Esophagus muscularis mucosa (tissue), 4 donors: ENCODE measurements at places on chromosomes 16 and 17. TPM values are rescaled to one million over a fixed set of nuclear protein-coding genes. Genes with fewer than 3 reads are reported as not detected.
A peak's percentile ranks its signal among the peaks of the same experiment; 100 is the strongest.

GRCh38 chr17:29742210-29742513 is 119.5 kb upstream of the CORO6 start:
- H3K4me1 ChIP-seq: peaks cover 41% of the 10 kb centered on the region
- H3K27me3 ChIP-seq: no peaks in the 10 kb centered on the region
- no peaks in the 10 kb centered on the region for H3K36me3 ChIP-seq
- H3K4me3 ChIP-seq: no peak overlapping the region

DNA sequence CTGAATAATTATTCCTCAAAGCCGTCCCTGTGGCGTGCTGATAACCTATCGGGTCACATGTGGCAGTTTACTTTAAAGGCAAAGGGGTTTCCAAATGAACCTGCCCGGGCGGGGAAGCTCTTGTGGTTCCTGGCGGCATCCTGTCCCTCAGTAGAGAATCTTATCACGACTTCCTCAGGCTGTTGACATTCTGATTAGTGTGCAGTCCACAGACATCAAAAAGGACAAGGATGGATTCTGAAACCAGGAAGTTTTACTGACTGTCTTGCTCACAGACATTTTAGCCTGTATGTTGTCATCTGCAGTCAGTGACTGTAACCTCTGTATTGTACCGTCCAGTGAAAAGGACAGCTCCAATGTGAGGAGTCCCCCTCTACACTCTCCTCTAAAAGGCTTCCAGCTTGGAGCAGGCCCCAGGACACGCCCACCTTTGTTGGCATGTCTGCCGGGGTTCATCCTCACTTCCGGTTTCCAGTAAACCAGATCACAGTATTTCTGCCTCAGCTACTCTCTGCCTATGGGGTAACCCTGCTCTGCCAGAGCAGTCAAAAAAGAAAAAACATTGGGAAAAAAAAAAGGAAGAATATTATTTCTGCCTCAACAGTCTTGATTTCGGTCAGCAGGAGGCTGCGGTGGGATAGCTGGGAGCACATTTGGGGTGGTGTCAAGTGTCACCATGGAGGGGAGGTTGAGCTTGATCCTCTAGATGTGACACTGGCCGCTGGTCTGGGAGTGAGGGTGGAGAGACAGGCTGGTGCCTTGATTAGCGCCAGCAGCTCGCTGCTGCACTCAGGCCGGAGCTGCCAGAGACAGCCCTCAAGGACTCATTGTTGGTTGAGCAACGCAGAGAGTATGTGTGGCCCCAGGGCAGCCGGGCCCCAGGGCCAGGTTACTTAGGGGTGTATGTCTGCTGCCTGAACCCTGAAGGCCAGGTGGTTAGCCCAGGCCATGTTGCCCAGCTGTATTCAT is 89.0 kb upstream of the DNAH17 start:
- no peak for DNase-seq
- H3K4me1 ChIP-seq: peaks cover 21% of the 10 kb centered on the region
- no peaks in the 10 kb centered on the region for H3K36me3 ChIP-seq
- H3K4me3 ChIP-seq: no peak overlapping the region

- no peak overlapping the region for H3K27ac ChIP-seq
- H3K4me1 ChIP-seq: peaks cover 16% of the 10 kb centered on the region
- no peaks in the 10 kb centered on the region for H3K36me3 ChIP-seq
- no peak for DNase-seq
- peak overlapping the region; percentile 52 for H3K4me3 ChIP-seq
Observed at GRCh38 chr17:81959362-81960129, 1.4 kb downstream of the NOTUM start.

- no peaks in the 10 kb centered on the region for H3K27me3 ChIP-seq
- no peak overlapping the region for H3K4me3 ChIP-seq
- H3K27ac ChIP-seq: no peak overlapping the region
- peak; percentile 62 for DNase-seq
Observed at GRCh38 chr17:32913593-32913992, 14.4 kb upstream of the TMEM98 start.

DNA sequence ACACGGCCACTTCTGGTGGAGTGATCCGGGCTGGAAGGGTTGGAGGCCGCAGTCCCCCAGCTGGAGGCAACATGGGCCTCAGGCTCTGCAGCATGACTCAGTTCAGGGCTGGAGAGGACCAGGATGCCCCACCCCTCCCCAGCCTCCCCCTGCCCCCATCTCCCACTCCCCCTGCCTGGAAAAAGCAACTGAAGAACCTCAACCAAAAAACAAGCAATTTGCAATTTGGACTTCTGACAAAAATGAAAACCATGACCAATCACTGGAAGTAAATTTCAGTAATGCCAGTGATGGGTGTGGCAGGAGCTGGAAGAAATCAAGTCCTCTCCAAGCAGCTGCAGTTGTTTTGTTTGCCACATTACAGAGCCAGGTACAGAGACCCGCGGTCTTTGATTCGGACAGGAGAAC is 6.6 kb upstream of the MIF4GD start:
- H3K27ac ChIP-seq: no peak overlapping the region
- no peaks in the 10 kb centered on the region for H3K27me3 ChIP-seq
- no peak overlapping the region for H3K4me3 ChIP-seq
- peaks cover 12% of the 10 kb centered on the region for H3K4me1 ChIP-seq
- H3K36me3 ChIP-seq: peaks cover 44% of the 10 kb centered on the region
- DNase-seq: no peak

DNA sequence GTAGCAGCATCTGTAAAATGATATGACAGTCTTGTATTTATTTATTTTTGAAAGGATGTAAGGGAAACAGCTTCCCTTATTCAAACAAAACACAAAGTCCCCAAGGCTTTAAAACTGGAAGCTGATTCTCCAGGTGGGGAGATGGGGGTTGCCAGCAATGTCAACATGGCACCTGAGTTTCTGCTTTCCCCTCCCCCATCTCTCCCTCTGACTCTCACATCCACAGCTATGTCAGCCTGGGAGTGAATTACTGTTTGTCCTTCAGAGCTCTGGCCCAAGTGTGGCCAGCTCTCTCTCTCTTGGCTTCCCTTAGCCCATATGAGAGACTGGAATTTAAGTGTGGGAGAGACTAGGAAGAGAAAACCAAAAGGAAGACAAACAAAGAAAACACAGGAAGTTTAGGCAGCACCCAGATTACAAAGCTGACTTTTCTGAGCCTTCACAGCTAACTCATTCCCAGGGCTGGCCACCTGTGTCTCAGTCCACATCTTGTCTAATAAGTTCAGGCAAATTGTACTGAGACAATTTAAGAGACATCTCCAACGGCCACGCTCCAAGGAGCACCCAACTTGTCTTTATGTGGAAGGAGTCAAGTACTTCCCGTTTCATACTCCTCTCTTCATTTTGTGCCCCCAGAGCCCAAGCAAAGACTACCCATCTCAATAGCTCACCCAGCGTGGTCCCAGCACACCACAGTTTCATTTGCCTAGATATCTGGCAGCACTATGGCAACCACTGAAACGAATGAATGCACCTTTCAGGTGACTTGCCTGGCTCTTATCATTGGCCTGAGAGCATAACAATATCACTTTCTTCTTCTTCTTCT is 69.2 kb downstream of the SOX9 start:
- no peaks in the 10 kb centered on the region for H3K4me1 ChIP-seq
- H3K36me3 ChIP-seq: no peaks in the 10 kb centered on the region
- H3K4me3 ChIP-seq: no peak overlapping the region
- no peaks in the 10 kb centered on the region for H3K27me3 ChIP-seq
- H3K27ac ChIP-seq: no peak overlapping the region

DNA sequence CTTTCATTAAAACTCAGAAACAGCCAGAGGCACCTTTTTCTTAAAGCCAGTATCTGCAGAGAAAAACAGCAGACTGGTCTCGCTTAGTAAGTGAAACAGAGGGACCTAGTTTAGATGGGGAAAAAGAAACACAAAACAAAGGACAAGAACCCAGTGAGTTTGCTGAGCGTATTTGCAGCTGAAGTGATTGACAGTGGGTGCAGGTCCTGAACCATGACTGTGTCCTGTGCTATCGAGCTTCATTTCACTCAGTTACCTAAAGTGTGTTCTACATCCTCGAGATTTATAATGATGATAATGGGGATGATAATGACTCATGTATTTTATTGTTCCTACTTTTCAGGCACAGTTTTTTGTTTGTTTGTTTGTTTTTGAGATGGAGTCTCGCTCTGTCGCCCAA is 31.7 kb upstream of the WFIKKN2 start:
- H3K4me1 ChIP-seq: no peaks in the 10 kb centered on the region
- H3K27me3 ChIP-seq: no peaks in the 10 kb centered on the region
- no peak overlapping the region for H3K27ac ChIP-seq
- H3K4me3 ChIP-seq: no peak overlapping the region
- no peaks in the 10 kb centered on the region for H3K36me3 ChIP-seq

- no peak for DNase-seq
- H3K4me1 ChIP-seq: no peaks in the 10 kb centered on the region
- H3K27ac ChIP-seq: peak overlapping the region; percentile 6
- no peak overlapping the region for H3K4me3 ChIP-seq
- no peaks in the 10 kb centered on the region for H3K27me3 ChIP-seq
- no peaks in the 10 kb centered on the region for H3K36me3 ChIP-seq
Observed at GRCh38 chr17:33234930-33235685, 58.0 kb downstream of the ASIC2 start.

DNA sequence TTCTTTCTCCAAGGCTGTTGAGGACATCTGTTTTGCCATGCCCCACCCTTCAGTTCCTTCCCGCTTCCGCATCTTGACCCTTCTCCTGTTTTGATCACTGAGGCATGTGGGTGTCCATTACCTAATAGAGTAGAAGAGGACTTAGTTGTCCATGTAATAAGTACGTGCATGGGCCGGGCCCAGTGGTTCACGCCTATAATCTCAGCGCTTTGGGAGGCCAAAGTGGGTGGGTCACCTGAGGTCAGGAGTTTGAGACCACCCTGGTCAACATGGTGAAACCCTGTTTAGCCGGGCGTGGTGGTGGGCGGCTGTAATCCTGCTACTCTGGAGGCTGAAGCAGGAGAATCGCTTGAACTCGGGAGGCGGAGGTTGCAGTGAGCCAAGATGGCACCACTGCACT is 637.8 kb upstream of the EEF2KMT start:
- DNase-seq: no peak
- H3K27ac ChIP-seq: no peak overlapping the region
- H3K27me3 ChIP-seq: no peaks in the 10 kb centered on the region
- H3K4me1 ChIP-seq: no peaks in the 10 kb centered on the region
- H3K4me3 ChIP-seq: no peak overlapping the region

DNA sequence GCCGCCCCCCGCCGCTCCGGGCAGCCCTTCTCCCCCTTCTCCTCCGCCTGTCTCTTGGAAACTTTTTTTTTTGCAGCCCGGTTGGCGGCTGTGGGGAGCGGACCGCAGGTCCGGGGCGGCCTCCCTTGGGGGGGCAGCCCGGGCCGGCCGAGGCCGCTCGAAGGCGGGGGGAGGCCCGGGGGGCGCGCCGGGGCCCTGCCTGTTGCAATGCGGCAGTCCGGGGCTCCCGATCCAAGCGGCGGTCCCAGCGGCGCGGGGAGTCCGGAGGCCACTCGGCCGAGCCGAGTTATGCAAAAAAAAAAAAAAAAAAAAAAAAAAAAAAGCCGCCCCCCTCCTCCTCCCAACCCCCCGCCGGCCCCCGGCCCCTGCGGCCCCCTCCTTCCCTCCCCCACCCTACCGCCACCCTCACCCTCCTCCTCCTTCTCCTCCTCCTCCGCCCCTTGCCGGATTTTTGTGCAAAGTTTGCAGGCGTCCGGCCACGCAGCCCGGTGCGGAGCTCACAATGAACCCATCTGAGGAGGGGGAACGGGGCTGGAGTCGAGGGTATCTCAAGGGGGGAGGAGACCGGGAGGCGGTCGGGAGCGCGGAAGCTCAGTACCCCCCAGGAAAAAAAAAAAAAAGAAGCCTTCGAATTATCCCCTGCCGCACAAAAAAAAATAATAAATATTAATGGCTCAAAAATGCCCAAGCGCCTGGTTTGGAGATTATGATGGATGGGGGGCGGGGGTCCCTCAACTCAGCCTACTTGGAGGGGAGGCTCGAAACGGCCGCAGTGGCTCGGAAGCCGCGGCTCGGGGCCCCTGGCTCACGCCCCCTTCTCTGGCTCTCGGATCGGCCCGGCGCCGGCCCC is at the start of gene ZNF423:
Gene ZNF423, minus strand, starts transcription at position 291 of the 850 bp plus-strand sequence. CDS start 338 bp downstream, outside the sequence.
- peak within 1 kb of the TSS; percentile 86 for H3K4me3 ChIP-seq
- H3K27me3 ChIP-seq: no peaks in the 10 kb centered on the region
- no peak for DNase-seq
- H3K36me3 ChIP-seq: no peaks in the 10 kb centered on the region
- H3K27ac ChIP-seq: peak within 1 kb of the TSS; percentile 97

DNA sequence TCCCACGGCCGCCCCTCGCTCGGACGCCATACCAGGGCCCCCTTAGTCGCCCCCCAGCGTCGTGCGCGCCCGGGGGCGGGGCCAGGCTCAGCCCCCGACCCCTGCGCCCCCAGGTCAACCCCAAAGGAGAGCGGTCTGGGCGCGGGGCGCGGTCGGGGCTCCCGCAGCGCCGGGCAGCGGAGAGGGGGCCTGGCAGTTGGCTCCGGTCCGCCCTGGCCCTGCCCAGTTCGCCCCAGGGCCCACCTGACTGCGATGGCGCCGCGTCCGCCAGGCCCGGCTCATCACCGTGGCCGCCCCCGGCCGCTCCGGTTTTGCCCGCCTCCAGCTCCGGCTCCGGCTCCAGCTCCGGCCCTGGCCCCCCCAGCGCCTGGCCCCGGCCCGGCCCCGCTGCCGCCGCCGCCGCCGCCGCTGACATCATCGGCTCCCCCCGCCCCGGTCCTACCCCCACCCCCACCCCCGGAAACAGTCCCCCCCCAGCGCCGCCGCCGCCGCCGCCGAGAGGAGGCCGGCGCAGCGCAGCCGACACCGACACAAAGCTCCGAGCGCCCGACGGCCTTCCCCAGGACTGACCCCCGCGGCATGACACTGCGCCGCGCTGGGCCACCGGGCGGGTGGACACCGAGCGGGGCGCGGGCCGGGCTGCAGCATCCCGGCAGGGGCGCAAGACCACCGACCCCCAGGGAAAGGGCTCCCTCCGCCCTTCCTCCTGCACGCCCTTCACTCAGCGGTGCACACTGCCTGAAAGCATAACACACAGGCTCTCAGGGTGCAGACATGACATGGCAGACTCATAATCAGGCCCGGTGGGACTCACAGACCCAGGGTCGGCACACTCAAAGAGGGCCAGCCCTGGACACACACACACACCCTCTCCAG is at the start of gene ZBTB4:
Gene ZBTB4, minus strand, starts transcription at position 419 of the 876 bp plus-strand sequence. CDS start 12,830 bp downstream, outside the sequence.
- peak within 1 kb of the TSS; percentile 100 for H3K27ac ChIP-seq
- peak; percentile 92 for DNase-seq
- peak within 1 kb of the TSS; percentile 100 for H3K4me3 ChIP-seq
- no peaks in the 10 kb centered on the region for H3K36me3 ChIP-seq

DNA sequence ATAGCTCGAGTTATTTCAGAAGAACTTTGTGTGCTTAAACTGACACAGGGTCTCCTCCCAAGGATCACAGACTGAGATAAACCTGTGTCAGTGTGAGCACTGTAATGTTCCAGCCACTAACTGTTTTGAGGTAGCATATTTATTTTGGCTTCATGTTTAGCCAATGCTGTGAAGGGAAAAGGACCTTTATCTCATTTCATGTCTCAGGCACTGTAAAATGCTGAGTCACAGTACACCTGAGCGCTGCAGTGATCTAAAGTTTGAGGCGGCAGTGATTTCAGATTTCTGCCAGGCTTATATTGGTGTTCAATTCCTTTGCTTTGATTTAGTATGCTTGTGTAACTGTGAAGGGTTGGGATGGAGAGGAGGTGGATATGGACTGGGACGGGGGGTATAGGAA is 3.1 kb upstream of the DNAJA2 start:
- H3K27ac ChIP-seq: no peak overlapping the region
- no peak for DNase-seq
- H3K4me1 ChIP-seq: peaks cover 22% of the 10 kb centered on the region
- no peaks in the 10 kb centered on the region for H3K27me3 ChIP-seq
- peaks cover 1% of the 10 kb centered on the region for H3K36me3 ChIP-seq

The TNFRSF17 gene
- total RNA-seq: not detected

The PTX4 gene
- 0.66 TPM for total RNA-seq

The ZNF750 gene
- total RNA-seq: not detected

The CCL7 gene
- total RNA-seq: 0.83 TPM

The TERB1 gene
- total RNA-seq: not detected

The CACNB1 gene
- total RNA-seq: 6.2 TPM

The TBC1D28 gene
- not detected for total RNA-seq

The KRT34 gene
- total RNA-seq: not detected

The NDEL1 gene
- 80.8 TPM for total RNA-seq
